ENCODE measurements at places on chromosomes 13 and 19. TPM values are rescaled to one million over a fixed set of nuclear protein-coding genes. Genes with fewer than 3 reads are reported as not detected.
A peak's percentile ranks its signal among the peaks of the same experiment; 100 is the strongest.

DNA sequence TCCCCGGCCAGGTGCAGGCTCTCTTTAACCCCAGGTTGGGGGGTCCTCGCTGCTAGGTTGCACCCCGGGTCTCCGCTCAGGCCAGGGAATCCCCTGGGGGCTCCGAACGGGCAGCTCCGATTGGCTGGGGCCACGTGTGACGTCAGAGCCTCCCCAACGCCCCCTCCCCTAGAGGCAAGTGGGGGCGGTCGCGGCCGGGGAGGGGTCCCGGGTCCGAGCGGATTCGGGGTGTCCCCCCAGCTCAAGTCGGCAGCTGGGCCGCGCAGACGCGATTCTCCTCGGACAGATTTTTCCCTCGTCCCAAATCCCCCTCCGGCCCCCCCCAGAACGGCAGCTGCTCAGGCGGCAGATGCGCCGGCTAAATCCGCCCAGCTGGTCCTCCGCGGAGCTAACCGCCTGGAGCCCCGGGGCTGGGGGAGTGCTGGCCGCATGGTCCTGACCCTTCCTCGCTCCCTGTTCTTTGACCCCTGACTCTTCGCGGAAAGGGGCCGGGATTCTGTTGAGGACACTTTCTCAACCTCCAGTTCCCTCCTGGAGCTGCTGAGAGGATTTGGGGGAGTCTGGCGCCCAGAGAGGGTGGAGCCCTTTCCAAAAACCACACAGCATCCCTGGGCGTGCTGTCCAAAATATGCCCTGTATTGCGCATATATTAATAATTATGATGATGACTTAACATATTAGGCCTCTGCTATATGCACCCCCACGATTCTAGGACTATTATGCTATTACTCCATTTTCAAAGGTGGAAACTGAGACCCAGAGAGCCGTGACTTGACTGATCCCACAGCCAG, 25.4 kb upstream of the SEMA6B start:
- peaks cover 6% of the 10 kb centered on the region for H3K4me1 ChIP-seq
- DNase-seq = no peak
- H3K4me3 ChIP-seq = no peak overlapping the region
- no peak overlapping the region for H3K27ac ChIP-seq

DNA sequence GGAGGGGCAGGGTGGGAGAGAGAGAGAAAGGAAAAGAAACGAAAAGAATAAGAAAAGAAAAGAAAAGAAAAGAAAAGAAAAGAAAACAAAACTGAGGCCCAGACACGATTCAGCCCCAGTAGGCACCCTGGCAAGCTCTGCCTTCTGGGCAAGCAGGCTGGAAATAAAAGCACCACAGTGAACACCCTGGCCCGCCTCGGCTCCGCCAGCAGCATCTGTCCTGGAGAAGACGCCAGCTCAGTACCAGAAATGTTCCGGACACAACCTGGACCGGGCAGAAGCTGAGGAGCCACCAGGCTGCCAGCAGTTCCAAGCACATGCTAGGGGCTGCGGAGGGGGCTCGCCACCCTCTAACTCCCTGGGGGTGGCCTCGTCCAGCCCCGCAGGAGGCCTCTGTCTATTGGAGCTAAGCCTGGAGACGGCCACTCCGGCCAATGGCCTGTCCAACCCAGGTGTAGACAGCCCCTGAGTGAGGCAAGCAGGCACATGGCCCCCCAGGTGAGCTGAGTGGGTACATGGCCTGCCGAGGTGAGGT, 11.4 kb upstream of the CPAMD8 start:
- DNase-seq = no peak
- H3K4me1 ChIP-seq = no peaks in the 10 kb centered on the region
- H3K27ac ChIP-seq = no peak overlapping the region
- no peak overlapping the region for H3K4me3 ChIP-seq

GRCh38 chr13:85543144-85543543, 256.1 kb downstream of the SLITRK6 start:
- H3K4me3 ChIP-seq = no peak overlapping the region
- peaks cover 19% of the 10 kb centered on the region for H3K4me1 ChIP-seq
- H3K36me3 ChIP-seq = no peaks in the 10 kb centered on the region

DNA sequence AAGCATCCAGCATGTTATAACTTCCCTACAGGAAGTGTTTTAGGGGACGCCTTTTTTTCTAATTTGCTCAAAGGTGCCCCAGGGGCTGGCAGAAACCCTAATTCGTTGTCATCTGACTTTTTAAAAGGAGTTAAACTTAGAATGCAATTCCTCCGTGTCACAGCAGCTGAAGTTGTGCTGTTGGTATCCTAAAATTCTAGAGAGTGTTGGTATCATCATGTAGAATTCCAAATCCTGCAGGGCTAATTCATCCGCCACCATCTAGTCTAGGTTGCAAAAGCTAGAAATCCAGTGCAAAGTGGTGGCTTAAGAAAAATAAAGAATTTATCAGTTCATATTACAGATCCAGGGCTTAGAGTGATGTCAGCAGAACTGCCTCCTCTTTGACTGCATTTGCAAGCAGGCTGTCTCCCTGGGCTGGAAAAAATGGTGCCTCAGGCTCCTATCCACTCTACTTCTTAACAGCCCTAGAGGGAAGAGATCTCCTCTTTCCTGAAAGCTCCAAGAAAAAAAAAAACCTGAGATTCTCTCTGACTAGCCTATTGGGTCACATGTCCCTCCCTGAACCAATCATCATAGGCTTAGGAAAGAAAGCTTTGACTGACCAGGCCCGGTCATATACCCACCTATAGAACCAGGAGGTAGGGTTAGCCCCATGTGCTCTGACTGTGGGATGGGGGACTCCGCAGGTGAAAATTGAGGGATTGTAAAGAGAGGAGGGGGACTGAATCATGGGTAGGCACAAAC, 73.0 kb downstream of the MAP4K1 start:
- peaks cover 22% of the 10 kb centered on the region for H3K4me1 ChIP-seq
- H3K4me3 ChIP-seq = no peak overlapping the region

- H3K27me3 ChIP-seq = no peaks in the 10 kb centered on the region
- H3K4me3 ChIP-seq = no peak overlapping the region
- no peak for DNase-seq
- H3K4me1 ChIP-seq = peaks cover 14% of the 10 kb centered on the region
- no peak overlapping the region for H3K27ac ChIP-seq
- no peaks in the 10 kb centered on the region for H3K36me3 ChIP-seq
These were observed 4.5 kb upstream of the TIMM44 start for GRCh38 chr19:7947939-7948338.

GRCh38 chr13:114064450-114065140, 67.8 kb downstream of the RASA3 start:
- peaks cover 57% of the 10 kb centered on the region for H3K4me1 ChIP-seq
- H3K27me3 ChIP-seq = no peaks in the 10 kb centered on the region
- no peak for DNase-seq
- H3K36me3 ChIP-seq = peaks cover 16% of the 10 kb centered on the region
- H3K27ac ChIP-seq = peak overlapping the region; percentile 92
- H3K4me3 ChIP-seq = peak overlapping the region; percentile 73

DNA sequence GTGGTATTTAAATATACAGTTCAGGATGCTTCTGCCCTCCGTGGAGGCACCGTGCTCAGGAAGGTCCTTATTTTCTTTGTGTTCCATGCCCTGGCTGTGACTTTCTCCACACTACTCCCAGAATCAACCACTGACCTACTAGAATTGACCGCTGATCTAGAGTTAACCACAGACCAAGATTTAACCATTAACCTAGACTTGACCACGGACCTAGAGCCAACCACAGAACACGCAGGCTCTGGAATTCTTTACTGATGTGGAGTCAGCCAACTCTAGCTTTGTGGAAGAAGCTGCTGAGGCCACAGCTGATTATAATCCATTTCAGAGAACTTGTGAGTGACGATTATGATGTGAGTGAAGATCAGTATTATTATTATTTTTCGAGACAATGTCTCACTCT, 18.0 kb downstream of the GTF2F2 start:
- H3K4me1 ChIP-seq = peaks cover 6% of the 10 kb centered on the region
- no peak for DNase-seq
- no peak overlapping the region for H3K27ac ChIP-seq

GRCh38 chr19:55690109-55690768, 15.2 kb downstream of the EPN1 start:
- H3K4me1 ChIP-seq = peaks cover 4% of the 10 kb centered on the region
- H3K36me3 ChIP-seq = peaks cover 28% of the 10 kb centered on the region
- no peaks in the 10 kb centered on the region for H3K27me3 ChIP-seq
- no peak for DNase-seq

DNA sequence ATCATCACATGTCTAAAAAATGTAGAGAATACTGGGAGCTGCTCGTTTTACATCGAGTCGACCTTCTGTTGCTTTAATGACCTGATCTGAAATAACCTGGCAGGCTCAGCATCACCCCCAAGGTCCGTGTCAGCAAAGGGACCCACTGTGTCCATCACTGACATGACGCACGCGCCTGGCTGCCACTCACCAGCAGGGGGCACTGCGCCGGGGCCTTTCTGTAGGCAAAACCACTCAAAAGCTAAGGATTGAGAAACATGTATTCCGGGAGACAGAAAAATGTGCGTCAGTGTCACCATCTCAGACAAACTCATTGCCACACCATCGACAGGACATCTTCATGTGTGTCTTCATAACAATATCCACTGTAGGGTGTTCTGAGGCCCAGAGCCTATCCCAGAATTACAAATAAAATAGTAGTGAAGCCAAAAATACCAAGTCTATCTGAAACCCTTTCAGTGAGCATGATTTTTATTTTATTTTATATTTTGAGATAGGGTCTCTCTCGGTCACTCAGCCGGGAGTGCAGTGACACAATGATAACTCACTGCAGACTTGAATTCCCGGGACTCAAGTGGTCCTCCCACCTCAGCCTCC, 130.3 kb upstream of the LSM14A start:
- H3K4me1 ChIP-seq = no peaks in the 10 kb centered on the region
- no peaks in the 10 kb centered on the region for H3K36me3 ChIP-seq
- peak; percentile 75 for DNase-seq
- no peak overlapping the region for H3K4me3 ChIP-seq

GRCh38 chr13:102035969-102036368, 365.9 kb downstream of the FGF14 start:
- no peak for DNase-seq
- H3K27me3 ChIP-seq = no peaks in the 10 kb centered on the region
- no peaks in the 10 kb centered on the region for H3K4me1 ChIP-seq

Gene TDRD12
- total RNA-seq = 0.10 TPM

Gene TTC9B
- total RNA-seq = not detected
